ENCODE measurements at places on chromosomes 4 and X.

DNA sequence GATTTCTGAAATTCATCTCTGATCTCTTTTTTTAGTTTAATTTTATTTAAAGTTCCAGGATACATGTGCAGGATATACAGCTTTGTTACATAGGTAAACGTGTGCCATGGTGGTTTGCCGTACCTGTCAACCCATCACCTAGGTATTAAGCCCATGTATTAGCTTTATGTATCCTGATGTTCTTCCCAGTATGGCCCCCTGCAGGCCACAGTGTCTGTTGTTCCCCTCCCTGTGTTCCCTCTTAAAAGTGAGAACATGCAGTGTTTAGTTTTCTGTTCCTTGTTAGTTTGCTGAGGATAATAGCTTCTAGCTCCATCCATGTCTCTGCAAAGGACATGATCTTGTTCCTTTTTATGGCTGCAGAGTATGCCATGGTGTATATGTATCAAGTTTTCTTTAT, 153.2 kb downstream of the RAPGEF2 start:
- no peak for DNase-seq

GRCh38 chr4:61468024-61468720, 268.0 kb downstream of the ADGRL3 start:
- no peak for DNase-seq

DNA sequence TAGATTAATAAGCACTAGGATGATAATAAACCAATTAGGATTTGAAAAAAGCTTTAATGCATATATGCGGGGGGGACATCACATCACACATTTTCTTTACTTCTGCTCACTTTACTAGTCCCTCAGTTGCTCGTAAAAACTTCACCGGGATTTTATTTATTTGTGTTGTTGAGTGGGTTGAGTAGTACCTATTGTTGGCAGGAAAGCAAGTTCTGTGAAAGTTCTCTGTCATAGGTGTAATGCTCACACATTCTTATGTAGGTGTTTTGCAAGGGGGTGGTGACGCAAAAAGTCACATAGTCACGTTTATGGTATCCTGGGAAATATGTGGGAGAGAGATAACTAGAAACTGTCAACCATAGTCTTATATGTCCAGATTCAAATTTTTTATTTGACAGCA, 65.3 kb downstream of the PDLIM5 start:
- no peak for DNase-seq

DNA sequence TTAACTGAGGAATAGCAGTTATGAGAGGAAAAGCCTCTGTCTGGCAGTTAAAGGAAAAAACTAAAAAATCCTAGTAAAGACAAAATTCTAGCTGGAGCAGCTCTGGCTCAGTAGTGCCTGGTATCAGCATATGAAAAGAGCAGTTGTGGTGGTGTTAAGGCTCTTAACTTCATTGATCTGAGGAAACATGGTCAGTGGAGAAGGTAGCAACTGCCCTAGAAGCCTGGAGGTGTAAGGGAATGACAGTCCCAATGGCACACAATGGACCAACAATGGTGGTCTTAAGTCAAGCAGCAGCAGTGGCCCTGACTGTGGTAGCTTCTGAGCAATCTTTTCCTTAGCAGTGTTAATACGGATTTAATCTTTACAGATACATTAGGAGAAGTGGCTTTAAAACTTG, 189.6 kb upstream of the POF1B start:
- no peak for DNase-seq

DNA sequence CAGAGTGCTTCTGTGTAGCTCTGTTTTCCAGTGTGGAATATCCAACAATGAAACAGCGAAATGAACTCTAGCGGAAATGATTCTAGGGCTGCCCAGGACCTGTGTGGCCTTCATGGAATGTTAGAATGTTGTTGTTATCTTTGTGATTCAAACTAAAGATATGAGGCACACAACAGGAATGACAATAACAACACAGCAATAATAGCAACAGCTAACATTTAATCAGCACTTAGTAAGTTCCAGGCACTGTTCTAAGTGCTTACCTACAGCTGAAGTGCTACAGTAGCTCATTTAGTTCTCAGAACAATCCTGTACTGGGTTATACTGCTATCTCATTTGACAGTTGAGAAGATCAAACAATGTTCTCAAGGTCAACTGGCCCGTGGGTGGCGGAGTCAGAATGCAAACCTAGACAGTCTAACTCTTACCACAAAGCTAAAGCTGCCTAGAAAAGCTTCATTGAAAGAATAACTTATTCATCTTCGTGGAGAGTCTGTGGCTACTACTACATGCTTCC, 63.7 kb downstream of the MAML3 start:
- DNase-seq = no peak

DNA sequence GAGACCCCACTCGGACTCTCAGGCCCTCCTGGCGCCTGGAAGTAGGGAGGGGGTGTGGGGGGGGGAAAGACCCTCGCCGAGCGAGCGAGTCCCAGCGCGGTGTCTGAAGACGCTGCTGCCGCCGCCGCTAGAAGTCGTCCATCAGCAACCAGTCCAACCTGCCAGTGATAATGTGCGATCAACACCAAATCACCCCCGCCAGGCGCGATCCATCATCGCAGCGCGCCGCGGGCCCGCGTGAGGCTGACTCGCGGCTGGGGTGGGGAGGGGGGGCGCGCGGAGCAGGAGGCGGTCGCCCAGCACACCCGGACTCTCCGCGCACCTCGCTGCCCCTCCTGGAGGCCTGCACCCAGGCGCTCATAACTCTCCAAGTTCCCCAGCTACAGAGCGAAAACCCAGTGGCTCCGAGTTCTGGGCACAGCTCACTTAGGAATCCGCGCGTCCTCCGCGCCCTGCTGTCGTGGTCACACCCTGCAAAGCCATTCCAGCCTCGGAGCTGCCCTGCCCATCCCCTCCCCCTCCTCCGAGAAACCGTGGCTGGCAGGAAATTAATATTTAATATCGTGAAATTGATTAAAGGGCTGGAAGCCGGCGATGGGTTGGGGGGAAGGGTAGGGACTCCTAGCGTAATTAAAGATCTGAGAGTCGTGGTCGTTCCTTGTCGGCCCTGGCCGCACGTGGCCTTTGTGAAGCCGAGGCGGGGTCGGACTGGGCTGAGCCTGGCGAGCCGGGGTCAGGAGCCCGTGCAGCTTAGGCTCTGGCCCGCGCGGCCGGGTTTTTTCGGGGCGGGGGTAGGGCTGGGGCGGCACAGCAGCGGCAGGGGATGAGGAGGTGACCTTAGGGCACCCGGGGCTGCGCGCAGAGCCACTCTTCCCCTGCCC, 58.1 kb upstream of the BCOR start:
- DNase-seq = no peak
